Stimulated activated CD8-positive, alpha-beta memory T cell treated with anti-CD3 and anti-CD28 coated beads, Interleukin-4, amount 100 ng/mL, for 4 hours (primary cell): ENCODE measurements at places on chromosomes 11 and 22.

DNA sequence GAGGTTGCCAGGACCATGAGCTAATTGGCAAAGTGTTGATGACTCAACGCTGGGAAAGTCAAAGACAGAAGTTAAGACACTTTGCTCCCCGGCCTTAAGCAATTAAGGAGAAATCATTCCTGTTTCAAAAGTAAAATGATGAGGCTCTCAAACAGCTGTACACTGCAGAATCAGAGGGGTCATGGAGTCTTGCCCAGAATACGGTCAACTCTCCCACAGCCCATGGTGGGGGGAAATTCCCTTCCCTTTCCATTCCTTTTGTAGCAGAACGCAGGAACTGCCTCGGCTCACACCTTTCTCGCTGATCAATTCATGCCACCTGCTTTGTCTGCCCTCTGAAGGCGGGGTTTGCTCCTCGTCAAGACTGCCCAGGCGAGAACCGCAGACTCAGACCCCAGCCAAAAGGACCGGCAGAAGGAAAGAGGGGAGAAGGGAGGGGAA is 52.8 kb downstream of the MN1 start:
- no peak for DNase-seq

GRCh38 chr22:38789606-38790005 is 4.3 kb downstream of the DNAL4 start:
- DNase-seq = no peak

GRCh38 chr22:36330655-36331305 is 57.0 kb downstream of the MYH9 start:
- DNase-seq = no peak

DNA sequence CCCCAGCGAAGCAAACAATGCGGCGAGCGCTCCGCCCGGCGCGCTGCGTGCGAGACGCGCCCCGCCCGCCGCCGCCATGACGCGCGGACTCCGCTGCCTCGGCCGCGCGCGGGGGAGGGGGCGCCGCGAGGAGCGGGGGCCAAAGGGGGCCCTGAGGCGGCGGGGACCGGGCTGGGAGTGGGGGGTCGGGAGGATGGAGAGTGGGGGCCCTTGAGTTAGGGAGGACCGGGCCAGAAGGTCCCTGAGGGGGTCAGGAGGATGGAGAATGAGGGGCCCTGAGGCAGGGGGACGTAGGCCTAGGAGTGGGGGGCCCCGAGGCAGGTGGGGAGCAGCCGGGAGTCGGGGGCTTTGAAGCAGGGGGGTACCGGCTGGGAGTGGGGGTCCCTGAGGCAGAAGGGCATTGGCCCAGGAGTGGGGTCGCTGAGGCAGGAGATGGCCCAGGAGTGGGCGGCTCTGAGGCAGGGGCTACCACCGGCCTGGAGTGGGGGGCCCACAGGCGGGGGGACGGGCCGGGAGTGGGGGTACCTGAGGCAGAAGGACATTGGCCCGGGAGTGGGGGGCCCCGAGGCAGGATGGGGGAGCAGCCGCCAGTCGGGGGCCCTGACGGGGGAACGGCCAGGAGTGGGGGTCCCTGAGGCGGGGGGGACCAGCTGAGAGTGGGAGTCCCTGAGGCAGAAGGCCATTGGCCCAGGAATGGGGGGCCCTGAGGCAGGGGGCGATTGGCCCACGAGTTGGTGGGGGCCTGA is at the start of gene BRD1:
Gene BRD1 (minus strand): TSS at position 21 of the 746 bp plus-strand sequence. CDS start 3,556 bp downstream, outside the sequence.
- DNase-seq = no peak

GRCh38 chr22:42596336-42596735 is 18.3 kb downstream of the POLDIP3 start:
- DNase-seq = no peak

- DNase-seq = no peak
Measured at GRCh38 chr11:12696911-12697581, 22.8 kb downstream of the TEAD1 start.

DNA sequence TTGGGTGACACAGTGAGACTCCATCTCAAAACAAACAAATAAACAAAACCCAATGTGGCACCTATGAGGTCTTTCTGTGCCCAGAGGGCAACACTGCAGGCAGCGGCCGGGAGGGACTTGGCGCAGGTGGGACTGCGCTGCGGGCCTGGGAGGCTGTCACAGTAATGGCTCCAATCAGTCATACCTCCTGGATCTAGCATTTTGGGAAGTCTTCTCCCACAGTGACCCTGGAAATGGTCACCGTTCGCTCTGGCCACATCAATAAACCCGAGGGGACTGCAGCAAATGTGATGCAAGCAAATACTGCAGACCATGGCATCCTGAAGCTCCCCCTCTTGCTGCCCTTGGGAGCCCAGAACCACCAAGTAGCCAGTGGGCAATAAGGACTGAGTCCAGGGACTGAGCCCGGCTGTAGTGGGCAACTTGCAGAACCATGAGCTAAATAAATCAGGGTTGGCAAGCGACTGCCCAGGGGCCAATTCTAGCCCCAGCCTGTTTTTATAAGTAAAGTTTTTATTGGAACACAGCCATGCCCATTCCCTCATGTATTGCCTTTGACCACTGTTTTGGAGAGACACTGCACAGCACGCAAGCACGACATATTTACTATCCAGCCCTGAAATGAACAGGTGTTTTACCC is 15.4 kb downstream of the SHANK2 start:
- no peak for DNase-seq

DNA sequence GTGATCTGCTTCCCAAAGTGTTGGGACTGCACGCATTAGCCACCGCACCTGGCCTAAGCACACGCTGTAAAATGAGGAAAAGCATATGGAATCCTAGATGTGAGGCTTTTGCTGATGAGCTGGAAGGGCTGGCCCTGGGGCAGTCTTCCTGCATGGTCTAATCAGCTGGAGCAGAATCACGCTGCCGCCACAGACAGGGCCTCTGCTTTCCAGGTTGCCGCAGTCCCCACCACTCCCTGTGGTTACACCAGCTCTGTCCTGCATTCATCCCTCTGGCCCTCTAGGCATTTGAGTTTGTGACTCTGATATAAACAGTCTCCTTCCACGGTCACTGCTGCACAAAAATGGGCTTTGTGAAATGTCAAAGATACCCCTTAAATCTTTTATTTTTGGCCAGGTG is 17.1 kb downstream of the RPS6KA4 start:
- DNase-seq = no peak

DNA sequence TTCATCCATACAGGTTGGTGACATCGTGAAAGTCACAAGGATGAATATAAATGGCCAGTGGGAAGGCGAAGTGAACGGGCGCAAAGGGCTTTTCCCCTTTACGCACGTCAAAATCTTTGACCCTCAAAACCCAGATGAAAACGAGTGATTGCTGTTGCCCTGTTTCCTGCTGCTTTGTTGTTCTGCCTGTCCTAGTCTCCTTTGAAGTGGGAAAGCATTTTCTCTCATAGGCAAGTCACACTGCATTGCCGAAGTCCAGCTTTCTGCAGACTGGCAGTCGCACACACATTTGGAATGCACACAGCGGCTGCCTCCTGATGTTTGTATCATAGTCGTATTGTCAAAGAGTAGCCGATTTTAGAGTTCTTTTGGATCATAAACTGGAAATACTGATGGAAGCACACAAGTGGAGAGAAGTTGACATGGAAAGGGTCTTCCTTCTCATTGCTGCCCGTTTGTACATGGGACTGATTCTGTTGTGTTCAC is 17.3 kb upstream of the AIFM3 start:
- DNase-seq = no peak

GRCh38 chr11:6353367-6353987 is 33.2 kb upstream of the CAVIN3 start:
- peak; percentile 23 for DNase-seq

GRCh38 chr11:5288906-5289550 is 12.7 kb downstream of the OR51B4 start:
- no peak for DNase-seq

- DNase-seq = no peak
Measured at GRCh38 chr11:60830478-60831142, 11.3 kb upstream of the CCDC86 start.
